ENCODE measurements at places on chromosomes 11 and 22.

GRCh38 chr11:66329165-66329673 is 7.0 kb downstream of the RIN1 start:
- no peak for DNase-seq

GRCh38 chr22:46429325-46429853 is 93.9 kb downstream of the TRMU start:
- DNase-seq = no peak

DNA sequence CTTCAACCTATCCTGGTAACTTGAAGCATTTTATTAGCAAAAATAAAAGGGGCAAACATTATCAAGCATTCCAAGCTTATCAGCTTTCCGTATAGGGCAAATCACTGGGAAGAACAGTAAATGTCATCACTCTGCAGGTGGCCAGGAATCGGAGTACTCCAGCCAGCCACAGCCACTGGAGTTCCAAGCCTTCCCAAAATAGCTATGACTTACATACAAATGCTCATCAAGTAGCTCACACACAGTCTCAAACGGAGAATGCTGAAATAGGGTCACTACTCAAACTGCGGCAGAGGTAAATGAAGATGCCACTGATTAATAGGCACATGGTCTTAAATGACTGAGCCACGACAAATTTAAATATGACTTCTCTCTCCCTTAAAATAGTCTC is 2.1 kb downstream of the USP28 start:
- no peak for DNase-seq

GRCh38 chr11:46386005-46386578 is 4.6 kb downstream of the MDK start:
- no peak for DNase-seq

Data from adipocyte (in vitro differentiated cells).